ENCODE measurements at places on chromosomes 5 and 9.

- H3K27me3 ChIP-seq = no peaks in the 10 kb centered on the region
- DNase-seq = no peak
- H3K4me3 ChIP-seq = no peak overlapping the region
- H3K4me1 ChIP-seq = no peaks in the 10 kb centered on the region
Measured at GRCh38 chr5:154899151-154899816, 38.7 kb downstream of the GEMIN5 start.

DNA sequence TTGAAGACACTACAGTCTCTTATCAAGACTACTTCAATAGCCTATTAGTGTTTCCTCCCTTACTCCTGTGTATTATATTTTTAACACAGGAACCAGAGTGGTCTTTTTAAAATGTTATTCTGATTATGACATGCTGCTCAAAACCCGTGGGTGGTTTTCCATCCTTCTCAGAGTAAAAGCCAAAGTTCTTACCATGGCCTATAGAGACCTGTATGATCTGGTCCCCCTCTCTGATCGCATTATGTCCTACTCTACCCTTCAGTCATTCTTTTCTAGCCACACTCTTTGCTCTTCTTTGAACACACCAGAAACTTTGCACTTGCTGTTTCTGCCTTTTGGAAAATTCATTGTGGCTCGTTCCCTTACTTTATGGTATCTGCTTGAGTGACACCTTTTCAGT lies 13.8 kb downstream of the RECK start:
- H3K27me3 ChIP-seq = no peaks in the 10 kb centered on the region
- H3K4me3 ChIP-seq = no peak overlapping the region
- H3K27ac ChIP-seq = no peak overlapping the region
- H3K36me3 ChIP-seq = no peaks in the 10 kb centered on the region
- H3K4me1 ChIP-seq = no peaks in the 10 kb centered on the region

DNA sequence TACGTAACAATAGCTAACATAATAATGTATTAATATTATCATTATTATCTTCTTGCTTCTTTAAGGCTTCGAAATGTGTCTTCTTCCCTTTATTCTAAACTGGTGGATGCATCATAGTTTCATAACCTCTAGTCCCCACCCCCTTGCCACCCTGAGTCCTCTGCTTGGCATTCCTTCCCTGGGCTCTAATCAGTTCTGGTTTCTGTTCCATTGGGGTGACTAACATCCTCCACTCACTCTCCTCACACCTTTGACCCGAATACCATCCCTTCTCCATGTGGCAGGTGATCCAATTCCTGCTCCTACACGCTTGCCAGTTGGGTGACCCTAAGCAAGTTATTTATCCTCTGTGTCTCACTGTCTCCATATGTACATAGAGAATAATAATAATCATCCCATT lies 286.1 kb downstream of the TRPM3 start:
- H3K36me3 ChIP-seq = no peaks in the 10 kb centered on the region
- no peak overlapping the region for H3K27ac ChIP-seq
- DNase-seq = no peak
- no peaks in the 10 kb centered on the region for H3K4me1 ChIP-seq
- H3K4me3 ChIP-seq = no peak overlapping the region
- no peaks in the 10 kb centered on the region for H3K27me3 ChIP-seq

GRCh38 chr9:108150736-108151586 lies 661.4 kb upstream of the KLF4 start:
- H3K36me3 ChIP-seq = no peaks in the 10 kb centered on the region
- H3K4me1 ChIP-seq = no peaks in the 10 kb centered on the region
- H3K4me3 ChIP-seq = no peak overlapping the region
- no peak for DNase-seq

DNA sequence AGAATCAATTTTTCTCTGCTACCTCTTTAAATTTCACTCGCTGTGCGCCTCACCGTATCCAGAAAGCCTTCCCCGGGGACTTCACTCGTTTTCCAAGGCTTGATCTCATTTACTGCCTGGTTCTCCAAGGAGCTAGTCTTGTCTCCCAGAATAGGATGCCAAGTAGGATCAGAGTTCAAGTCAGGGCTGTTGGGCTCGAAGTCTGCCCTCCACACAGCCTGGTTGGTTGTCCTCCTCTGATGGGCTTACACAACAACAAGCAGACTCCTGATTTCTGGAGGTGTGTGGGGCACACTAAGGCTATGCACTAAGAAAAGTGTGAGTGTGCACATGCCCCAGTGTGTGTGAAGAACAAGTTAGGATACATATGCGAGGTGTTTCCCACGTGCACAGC lies 14.0 kb upstream of the TNIP1 start:
- H3K4me1 ChIP-seq = no peaks in the 10 kb centered on the region
- peak overlapping the region; percentile 44 for H3K27ac ChIP-seq
- DNase-seq = no peak
- no peak overlapping the region for H3K4me3 ChIP-seq

- H3K4me3 ChIP-seq = no peak overlapping the region
- no peak for DNase-seq
- no peaks in the 10 kb centered on the region for H3K36me3 ChIP-seq
Measured at GRCh38 chr5:59921816-59922215, 28.3 kb upstream of the PDE4D start.

GRCh38 chr5:16411235-16411634 lies 54.4 kb downstream of the ZNF622 start:
- H3K27ac ChIP-seq = no peak overlapping the region
- no peaks in the 10 kb centered on the region for H3K27me3 ChIP-seq
- H3K4me1 ChIP-seq = no peaks in the 10 kb centered on the region
- no peaks in the 10 kb centered on the region for H3K36me3 ChIP-seq

DNA sequence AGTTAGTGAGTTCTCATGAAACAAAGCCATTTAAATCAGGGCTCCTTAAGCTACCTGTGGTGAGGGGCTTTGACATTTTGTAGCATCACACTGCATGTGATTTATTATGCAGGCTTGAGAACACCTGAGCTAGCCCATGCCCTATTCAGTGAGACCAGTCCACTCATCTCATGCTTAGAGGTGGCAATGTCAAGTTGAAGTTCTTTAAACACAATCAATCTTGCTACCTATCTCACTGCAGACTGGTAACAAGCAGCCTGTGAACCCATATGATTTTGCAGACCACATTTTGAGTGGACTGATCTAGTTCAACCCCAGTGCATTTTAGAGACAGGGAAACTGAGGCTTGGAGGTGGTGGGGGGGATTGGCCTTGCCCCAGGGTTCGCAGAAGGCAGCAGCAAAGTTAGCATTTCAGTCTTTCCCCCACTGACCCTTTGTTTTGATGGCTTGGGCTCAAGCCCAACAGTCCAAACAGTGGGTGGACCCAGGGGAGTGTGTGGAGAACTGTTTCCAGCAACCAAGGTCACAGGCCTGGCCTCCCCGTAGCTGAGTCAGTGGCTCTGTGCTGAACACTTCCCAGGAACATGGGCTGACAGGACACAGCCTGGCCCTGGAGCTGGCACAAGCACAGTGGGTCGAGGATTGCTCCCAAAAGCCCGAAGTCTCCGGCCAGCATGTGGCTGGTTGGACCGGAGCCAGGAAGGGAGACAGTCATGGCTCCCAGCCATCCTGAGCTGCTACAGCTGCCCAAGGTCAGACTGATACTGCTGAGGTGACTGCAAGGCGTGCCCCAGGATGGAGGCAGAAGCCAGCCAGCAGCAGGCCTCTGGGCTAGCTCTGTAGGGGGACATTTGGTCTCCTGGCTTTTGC lies 95.3 kb downstream of the RGS3 start:
- DNase-seq = peak; percentile 72
- H3K27ac ChIP-seq = no peak overlapping the region
- no peaks in the 10 kb centered on the region for H3K27me3 ChIP-seq
- H3K4me1 ChIP-seq = no peaks in the 10 kb centered on the region
- no peaks in the 10 kb centered on the region for H3K36me3 ChIP-seq
- H3K4me3 ChIP-seq = no peak overlapping the region

DNA sequence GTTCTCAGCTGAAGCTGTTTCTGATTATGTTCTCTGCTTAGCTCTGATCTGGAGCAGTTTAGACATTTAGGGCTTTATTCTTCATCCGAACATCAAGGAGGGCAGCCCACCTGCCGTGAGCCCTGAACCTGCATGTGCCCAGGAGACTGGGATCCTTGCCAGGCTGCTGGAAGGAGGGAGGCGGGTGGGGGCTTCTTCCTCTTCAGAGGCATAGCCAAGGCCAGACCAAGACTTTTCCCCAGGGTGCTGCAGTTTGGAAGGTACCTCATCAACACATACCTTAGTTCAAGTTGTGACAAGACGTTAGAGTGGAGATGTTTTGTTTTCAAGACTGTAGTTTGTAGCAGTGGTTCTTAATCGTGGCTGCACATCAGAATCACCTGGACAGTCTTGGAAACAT lies 64.9 kb downstream of the RALGPS1 start:
- H3K36me3 ChIP-seq = no peaks in the 10 kb centered on the region
- no peak for DNase-seq
- H3K27me3 ChIP-seq = no peaks in the 10 kb centered on the region

GRCh38 chr9:34689512-34689911 lies 1.6 kb downstream of the CCL19 start:
- no peaks in the 10 kb centered on the region for H3K36me3 ChIP-seq
- no peak overlapping the region for H3K27ac ChIP-seq
- DNase-seq = no peak
- no peaks in the 10 kb centered on the region for H3K27me3 ChIP-seq
- H3K4me3 ChIP-seq = no peak overlapping the region

GRCh38 chr5:154397652-154398406 lies 48.0 kb upstream of the SAP30L start:
- no peak overlapping the region for H3K4me3 ChIP-seq
- DNase-seq = no peak
- no peaks in the 10 kb centered on the region for H3K27me3 ChIP-seq
- no peaks in the 10 kb centered on the region for H3K36me3 ChIP-seq
- H3K4me1 ChIP-seq = no peaks in the 10 kb centered on the region

GRCh38 chr5:169590602-169591001 lies 7.0 kb downstream of the SPDL1 start:
- no peaks in the 10 kb centered on the region for H3K4me1 ChIP-seq
- no peaks in the 10 kb centered on the region for H3K36me3 ChIP-seq
- H3K27me3 ChIP-seq = no peaks in the 10 kb centered on the region
- H3K4me3 ChIP-seq = no peak overlapping the region
- H3K27ac ChIP-seq = no peak overlapping the region

- no peaks in the 10 kb centered on the region for H3K4me1 ChIP-seq
- no peaks in the 10 kb centered on the region for H3K27me3 ChIP-seq
- no peak overlapping the region for H3K4me3 ChIP-seq
- no peak for DNase-seq
Measured at GRCh38 chr5:145347026-145347616, 488.0 kb downstream of the PRELID2 start.

DNA sequence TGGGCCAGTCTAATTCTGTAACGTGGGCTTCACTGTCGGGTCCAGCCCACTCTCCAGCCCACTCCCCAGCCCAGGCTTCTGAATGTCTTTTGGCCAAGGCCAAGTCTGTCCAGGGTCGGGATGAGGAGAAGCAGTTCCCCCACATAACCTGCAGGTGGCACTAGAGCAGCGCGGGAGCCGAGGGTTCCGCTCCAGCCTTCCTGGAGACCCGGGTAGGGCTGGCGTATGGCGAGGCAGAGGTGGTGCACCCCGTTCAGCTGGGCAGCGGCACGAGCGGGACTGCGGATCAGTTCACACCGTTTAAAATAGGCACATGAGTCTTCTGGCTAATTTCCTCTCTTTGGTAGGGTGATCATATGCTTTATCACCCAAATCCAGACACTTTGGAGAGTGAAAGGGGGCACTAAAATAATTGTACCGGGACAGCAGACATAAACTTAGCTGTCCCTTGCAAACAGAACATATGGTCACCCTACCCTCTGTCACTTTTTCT lies 185.9 kb downstream of the MSX2 start:
- H3K4me1 ChIP-seq = no peaks in the 10 kb centered on the region
- no peaks in the 10 kb centered on the region for H3K27me3 ChIP-seq
- H3K27ac ChIP-seq = no peak overlapping the region
- DNase-seq = no peak
- H3K4me3 ChIP-seq = no peak overlapping the region

- no peak for DNase-seq
- no peak overlapping the region for H3K4me3 ChIP-seq
- H3K27ac ChIP-seq = no peak overlapping the region
- H3K27me3 ChIP-seq = no peaks in the 10 kb centered on the region
- no peaks in the 10 kb centered on the region for H3K36me3 ChIP-seq
Measured at GRCh38 chr5:124524552-124525232, 221.7 kb downstream of the ZNF608 start.

GRCh38 chr5:32342656-32343055 lies 29.9 kb upstream of the MTMR12 start:
- no peak for DNase-seq
- no peaks in the 10 kb centered on the region for H3K4me1 ChIP-seq
- H3K36me3 ChIP-seq = no peaks in the 10 kb centered on the region
- no peak overlapping the region for H3K4me3 ChIP-seq
- H3K27me3 ChIP-seq = no peaks in the 10 kb centered on the region

- no peaks in the 10 kb centered on the region for H3K36me3 ChIP-seq
- no peaks in the 10 kb centered on the region for H3K27me3 ChIP-seq
- no peak overlapping the region for H3K4me3 ChIP-seq
- no peaks in the 10 kb centered on the region for H3K4me1 ChIP-seq
- DNase-seq = no peak
- H3K27ac ChIP-seq = no peak overlapping the region
Measured at GRCh38 chr9:135414293-135414692, 65.3 kb upstream of the PPP1R26 start.

GRCh38 chr5:178831049-178831448 lies 28.7 kb upstream of the ZNF354B start:
- no peak overlapping the region for H3K27ac ChIP-seq
- H3K4me1 ChIP-seq = no peaks in the 10 kb centered on the region
- no peaks in the 10 kb centered on the region for H3K36me3 ChIP-seq
- no peaks in the 10 kb centered on the region for H3K27me3 ChIP-seq
- no peak for DNase-seq

Measured in uterus (tissue), 4 donors.